Sciatic nerve (tissue), 2 donors: ENCODE measurements at places on chromosomes 3 and 15. TPM values are rescaled to one million over a fixed set of nuclear protein-coding genes. Genes with fewer than 3 reads are reported as not detected.

DNA sequence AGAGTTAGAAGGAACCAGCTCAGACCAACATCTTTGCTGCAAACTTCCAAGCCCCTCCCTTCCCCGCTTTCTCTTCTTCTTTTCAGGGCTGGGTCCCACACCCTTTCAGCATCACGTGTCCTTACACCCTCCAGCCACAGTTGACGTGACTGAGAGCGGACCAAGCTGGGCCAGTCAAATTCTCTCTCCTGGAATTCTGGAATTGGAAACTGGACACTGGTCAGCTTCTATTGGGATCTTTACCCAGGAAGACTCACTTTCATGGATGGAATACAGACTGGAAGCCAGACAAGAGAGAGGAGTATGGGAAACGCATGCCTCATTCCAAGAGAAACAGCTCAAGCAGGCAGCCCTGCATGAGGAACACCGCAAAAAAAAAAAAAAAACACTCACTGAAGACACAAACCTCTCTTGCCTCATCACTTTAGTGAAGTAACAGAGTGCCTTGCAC lies 12.4 kb upstream of the TPM1 start:
- peak; percentile 74 for DNase-seq

DNA sequence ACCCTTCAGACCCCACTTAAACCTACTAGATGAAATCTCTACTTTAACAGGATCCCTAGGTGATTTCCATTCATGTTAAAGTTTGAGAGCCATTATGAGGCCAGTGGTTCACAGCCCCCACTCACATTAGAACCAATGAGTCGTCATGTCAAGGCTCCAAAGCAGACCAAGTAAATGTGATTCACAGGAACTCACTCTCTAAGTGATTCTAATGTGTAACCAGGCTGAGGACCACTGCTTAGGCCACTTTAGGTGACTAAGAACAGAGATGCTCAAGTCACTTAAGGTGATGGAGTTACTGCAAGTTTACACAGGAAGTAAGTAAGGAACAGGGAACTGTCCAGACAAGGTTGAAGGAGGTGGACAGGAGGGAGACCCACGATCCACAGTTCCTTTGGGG lies 7.7 kb downstream of the GALNT15 start:
- DNase-seq: no peak

- DNase-seq: no peak
Measured at GRCh38 chr3:186628756-186629155, 11.4 kb upstream of the FETUB start.

DNA sequence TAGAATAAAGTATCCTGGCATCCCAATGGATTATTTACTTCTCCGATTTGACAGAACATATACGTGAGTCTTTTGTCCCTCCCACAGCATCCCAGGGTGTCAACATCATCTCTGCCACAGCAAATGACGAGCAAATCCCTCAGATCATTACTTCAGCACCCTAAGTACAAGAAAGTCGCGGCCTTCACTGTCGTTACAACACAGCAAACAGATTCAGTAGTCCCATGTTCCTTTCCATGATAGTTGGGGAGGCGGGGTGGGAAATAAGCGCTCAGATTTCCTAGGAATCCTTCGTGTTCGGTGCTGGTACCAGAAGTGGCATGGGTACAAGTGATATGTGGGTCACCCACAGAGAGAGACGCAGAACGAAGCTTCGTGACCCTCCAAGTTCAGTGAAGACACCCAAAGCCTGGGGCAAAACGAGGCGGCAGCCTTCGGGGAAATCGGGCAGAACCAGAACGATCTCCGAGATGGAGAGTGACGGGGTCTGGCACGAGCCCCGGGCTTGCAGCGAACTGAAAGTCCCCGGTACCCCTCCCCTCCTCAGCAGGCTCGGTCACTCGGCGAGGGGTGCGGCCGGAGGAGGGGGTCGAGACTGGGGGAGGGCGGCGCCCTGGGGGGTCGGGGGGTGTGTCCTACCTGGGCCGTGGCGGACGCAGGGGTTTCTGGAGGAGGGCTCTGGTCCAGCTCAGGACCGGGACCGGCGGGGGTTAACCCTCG lies 619 bp downstream of the TTBK2 start:
- DNase-seq: peak; percentile 75

EFHB gene
- total RNA-seq: 8.4 TPM

GRCh38 chr15:68807249-68807648 lies 13.4 kb downstream of the ANP32A start:
- no peak for DNase-seq

DNA sequence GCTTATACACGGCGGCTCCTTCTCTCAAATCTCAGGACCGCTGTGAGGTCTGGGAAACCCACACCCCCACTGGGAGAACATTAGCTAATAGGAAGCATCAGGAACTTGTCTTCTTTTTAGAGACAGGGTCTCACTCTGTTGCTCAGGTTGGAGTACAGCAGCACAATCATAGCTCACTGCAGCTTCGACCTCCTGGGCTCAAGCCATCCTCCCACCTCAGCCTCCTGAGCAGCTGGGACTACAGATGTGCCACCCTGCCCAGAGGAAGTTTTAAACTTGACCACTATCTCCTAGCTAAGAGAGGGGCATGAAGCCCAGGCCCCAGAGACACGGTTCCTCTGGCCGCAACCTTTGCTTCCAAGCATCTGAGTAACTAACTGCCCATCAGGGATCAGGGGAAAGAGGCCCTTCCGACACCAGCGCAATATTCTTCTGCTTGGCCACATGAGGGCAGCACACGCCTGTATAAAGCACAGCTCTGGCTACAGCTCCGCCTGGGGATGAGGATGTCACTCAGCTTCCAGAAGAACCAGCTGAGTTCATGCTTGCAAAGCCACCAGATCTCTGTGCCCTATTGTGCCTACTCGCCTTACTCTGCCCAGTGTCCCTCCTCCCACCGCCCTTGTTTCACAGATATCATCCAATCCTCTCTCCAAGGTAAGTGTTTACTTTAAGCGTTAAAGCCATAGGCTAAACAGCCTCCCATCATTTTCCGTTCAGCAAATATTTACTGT lies 57.6 kb upstream of the SLC6A11 start:
- peak; percentile 66 for DNase-seq

DNA sequence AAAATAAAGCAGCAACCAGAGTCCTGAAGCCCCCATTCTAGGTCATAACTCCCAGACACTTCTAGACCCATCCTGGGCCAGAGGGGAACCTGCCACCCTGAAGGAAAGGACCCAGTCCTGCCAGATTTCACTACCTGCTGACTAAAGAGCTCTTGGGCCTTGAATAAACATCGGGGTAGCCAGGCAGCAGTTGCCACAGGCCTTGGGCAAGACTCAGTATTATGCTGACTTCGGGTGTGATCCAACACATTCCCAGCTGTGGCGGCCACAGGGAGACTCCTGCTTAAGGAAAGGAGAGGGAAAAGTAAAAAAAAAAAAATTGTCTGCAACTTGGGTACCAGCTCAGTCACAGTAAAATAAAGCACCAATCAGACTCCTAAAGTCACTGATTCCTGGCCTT lies 23.8 kb downstream of the NEDD4 start:
- DNase-seq: no peak
